Activated naive CD4-positive, alpha-beta T cell treated with anti-CD3 and anti-CD28 coated beads for 36 hours (primary cell): ENCODE measurements at places on chromosomes 6 and 20.

GRCh38 chr6:20605061-20605460 is 70.8 kb downstream of the CDKAL1 start:
- H3K4me1 ChIP-seq: peaks cover under 1% of the 10 kb centered on the region
- H3K27me3 ChIP-seq: no peaks in the 10 kb centered on the region
- no peak overlapping the region for H3K4me3 ChIP-seq
- H3K27ac ChIP-seq: no peak overlapping the region
- DNase-seq: no peak

- no peak overlapping the region for H3K27ac ChIP-seq
- no peaks in the 10 kb centered on the region for H3K27me3 ChIP-seq
- no peaks in the 10 kb centered on the region for H3K4me1 ChIP-seq
- DNase-seq: no peak
- no peaks in the 10 kb centered on the region for H3K36me3 ChIP-seq
Measured at GRCh38 chr6:134389129-134389528, 71.2 kb upstream of the SGK1 start.

DNA sequence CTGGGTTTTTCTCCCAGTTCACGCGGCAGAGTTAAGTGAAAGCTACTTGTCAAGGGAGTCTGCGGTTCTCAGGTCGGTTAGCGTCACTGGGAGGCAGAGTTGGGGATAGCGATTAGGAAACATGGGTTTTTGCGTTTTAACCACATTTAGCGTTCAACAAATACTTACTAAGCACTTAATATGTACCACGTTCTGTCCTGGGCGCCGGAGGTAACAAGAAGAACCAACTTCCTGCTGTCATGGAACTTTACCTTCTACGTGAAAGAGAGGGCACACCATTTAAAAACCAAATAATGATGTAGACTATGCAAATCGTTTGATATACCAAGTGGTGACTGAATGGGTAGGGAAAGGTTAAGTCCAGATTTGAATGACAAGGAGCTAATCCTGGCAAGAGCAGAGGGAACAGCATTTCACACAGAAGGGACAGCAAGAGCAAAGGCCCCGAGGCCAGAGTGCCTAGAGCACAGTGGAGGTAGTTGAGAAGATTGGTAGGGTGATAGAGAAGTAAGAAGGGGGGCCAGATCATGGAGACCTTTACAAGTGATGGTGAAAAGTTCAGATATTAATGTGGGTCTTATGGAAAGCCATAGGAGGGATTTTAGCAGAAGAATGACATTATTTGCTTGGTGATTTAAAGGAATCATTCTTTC is 744 bp downstream of the RIOK1 start:
- no peak for DNase-seq
- H3K27me3 ChIP-seq: no peaks in the 10 kb centered on the region
- peaks cover 42% of the 10 kb centered on the region for H3K4me1 ChIP-seq
- peak overlapping the region; percentile 97 for H3K27ac ChIP-seq
- H3K36me3 ChIP-seq: peaks cover 29% of the 10 kb centered on the region
- H3K4me3 ChIP-seq: peak overlapping the region; percentile 94

DNA sequence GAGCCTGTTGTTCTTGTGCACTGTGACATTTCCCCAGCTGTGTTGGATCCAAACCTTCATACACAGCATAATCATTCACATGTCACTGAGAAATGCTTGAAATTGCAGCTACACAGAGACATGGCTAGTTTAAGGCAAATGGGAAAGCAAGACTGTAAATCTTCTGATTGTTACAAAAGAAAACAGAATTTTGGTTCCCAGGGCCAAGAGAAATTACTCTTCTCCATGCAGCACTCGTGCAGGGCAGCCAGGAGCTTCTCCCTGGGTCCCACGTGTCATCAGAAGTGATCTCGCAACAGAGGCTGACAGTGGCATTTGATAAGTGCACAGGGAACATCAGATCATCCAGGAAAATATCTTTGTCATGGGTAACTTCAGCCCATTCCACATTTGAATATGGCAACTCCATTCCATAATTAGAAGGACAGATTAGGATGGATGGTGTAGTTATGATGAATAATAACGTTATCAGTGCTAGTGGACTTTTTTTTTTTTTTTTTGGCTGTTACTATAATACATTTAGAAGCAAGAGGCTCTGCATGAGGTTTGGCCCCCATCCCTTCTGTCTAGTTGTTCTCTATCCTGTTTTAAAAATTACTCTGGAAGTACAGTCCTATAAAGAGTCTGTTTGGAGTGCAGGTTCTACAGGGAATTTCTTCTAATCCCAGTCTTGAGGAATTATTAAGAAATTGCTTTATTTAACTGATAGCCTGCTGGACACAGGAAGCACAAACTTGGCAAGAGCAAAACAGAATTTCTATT is 571.0 kb upstream of the NOX3 start:
- H3K27me3 ChIP-seq: no peaks in the 10 kb centered on the region
- no peak overlapping the region for H3K4me3 ChIP-seq
- no peak for DNase-seq
- no peak overlapping the region for H3K27ac ChIP-seq

DNA sequence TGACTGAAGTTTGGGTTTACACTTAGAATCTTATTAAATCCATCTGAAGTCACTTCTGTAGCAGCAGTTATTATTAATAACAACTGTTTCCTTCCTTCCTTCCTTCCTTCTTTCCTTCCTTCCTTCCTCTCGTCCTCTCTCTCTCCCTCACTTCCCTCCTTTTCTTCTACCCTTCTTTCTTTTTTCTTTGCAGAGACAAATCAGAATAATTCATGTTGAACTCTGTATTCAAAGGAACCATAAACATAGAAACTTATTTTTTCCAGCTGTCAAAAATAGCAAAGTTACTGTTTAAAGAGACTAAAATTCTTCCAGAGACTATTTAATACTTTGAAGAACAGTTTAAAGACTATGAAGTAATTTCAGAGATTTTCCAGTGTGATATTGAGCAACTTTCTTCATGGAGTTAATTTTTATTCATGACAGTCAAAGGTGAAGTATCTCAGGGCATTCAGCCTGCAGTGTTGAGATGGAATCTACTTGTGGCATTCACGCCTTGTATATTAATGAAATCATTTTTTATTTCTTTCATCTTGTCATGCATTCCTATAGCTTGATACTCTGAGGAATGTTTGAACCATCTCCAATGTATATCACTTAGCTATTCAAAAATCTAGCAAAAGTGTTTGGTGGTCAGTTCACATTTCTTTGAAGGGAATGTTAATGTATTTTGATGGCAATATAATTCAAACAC is 109.7 kb downstream of the BCAS1 start:
- H3K27me3 ChIP-seq: peaks cover 4% of the 10 kb centered on the region
- no peak overlapping the region for H3K27ac ChIP-seq
- no peaks in the 10 kb centered on the region for H3K4me1 ChIP-seq

DNA sequence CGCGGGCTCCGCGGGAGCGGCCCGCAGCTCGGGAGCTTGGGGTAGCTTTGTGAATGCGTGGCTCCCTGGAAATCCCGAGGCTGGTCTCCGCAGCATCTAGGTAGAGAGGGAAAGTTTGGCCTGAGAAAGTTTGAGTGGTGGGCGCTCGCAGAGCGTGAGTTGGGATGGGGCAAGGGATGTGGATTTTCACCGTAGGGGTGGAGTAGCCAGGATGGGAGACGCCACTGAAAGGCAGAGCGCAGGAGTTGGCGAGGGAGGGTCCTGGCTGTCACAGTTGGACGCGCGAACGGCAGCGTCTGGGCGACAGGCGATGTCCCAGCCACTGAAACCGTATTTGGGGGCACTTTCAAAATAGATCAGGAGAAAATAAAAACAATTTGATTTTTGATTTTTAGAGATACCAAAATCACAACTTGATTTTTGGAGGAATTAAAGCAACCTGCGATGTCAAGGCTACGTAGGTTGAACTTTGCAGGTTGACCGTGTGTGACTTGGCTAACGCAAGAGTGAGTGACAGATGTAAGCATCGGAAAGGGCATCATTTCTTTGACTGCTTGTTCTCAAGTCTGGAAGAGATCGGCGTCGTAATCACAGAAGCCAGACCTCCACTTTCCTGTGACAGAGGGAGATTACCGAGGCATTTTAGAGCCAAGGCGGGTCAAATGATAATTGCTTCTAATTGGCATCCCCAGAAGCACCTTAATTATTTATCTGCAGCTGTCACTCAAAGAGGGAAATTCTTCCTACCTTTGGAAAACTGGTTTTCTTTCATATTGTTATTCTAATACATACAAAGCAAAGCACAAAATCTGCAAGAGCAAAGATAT is 646 bp downstream of the HEY2 start:
- no peaks in the 10 kb centered on the region for H3K36me3 ChIP-seq
- H3K4me1 ChIP-seq: peaks cover 31% of the 10 kb centered on the region
- peaks cover 49% of the 10 kb centered on the region for H3K27me3 ChIP-seq
- no peak overlapping the region for H3K27ac ChIP-seq
- peak overlapping the region; percentile 79 for H3K4me3 ChIP-seq
- peak; percentile 6 for DNase-seq

DNA sequence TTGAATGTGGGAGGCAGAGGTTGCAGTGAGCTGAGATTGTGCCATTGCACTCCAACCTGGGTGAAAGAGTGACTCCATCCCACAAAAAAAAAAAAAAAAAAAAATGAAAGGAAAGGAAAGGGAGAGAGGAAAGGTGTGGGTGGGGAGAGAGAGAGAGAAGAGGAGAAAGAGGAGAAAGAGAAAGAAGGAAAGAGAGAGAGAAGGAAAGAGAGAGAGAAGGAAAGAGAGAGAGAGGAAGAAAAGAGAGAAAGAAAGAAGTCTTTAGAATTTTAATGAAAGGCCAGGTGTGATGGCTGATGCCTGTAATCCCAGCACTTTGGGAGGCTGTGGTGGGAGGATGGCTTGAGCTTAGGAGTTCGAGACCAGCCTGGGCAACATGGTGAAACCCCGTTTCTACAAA is 7.7 kb upstream of the BCAS4 start:
- no peaks in the 10 kb centered on the region for H3K27me3 ChIP-seq
- peaks cover 5% of the 10 kb centered on the region for H3K4me1 ChIP-seq
- no peak overlapping the region for H3K27ac ChIP-seq
- no peak overlapping the region for H3K4me3 ChIP-seq
- DNase-seq: no peak

DNA sequence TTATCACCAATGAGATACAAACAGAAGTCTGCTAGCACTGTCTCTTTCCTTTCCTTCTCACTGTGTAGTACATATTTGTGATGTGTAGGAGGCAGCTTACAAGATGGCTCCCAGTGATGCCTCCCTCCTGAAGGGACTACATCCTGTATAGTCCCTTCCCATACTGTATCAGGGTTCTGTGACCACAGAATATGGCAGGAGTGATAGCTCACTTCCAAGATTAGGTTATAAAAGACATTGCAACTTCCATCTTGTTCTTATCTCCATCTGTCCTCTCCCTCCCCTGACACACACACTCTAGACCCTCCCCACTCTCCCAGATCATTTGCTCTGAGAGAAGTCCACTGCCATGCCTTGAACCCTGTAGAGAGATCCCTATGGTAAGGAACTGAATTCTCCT is 38.0 kb downstream of the SESN1 start:
- H3K4me3 ChIP-seq: no peak overlapping the region
- no peak overlapping the region for H3K27ac ChIP-seq
- H3K4me1 ChIP-seq: peaks cover 27% of the 10 kb centered on the region
- no peak for DNase-seq

DNA sequence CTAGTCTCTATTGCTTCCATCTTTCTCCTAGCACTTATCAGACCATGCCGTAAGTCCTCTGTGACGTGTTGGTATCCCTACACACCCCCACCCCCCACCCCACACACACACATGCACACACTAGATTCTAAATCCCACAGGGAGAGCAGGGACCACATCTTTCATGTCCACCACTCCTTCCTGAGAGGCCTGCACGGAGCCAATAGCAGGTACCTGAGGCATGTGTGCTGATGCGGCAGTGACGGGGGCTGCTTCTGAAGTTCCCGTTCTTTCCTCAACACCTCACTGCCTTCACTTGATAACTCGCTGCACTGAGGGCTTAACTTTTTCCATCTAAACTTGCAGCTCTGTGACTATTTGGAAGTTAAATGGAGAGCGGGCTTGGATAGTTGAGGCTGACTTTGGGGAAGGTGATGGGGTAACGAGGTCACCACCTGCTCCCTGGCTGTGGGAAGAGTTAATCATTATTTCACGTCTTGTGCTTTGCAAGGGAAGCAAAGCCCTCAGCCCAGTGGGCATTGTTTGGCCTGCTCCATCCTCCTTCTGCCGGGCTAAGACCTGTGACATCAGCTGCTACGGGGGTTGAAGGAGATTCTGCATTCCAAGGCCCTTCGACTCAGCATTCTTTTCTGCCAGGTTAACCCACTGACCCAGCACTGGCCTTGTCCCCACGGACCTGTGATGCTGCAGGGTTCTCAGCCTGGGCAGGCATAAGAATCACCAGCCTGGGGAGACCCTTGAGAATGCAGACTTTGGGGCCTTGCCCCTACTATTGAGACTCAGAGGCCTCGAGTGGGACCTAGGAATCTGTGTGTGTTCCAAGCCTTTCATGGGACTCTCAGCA is 187.8 kb downstream of the ANKRD60 start:
- no peaks in the 10 kb centered on the region for H3K36me3 ChIP-seq
- no peak overlapping the region for H3K27ac ChIP-seq
- DNase-seq: no peak
- peaks cover 3% of the 10 kb centered on the region for H3K27me3 ChIP-seq

DNA sequence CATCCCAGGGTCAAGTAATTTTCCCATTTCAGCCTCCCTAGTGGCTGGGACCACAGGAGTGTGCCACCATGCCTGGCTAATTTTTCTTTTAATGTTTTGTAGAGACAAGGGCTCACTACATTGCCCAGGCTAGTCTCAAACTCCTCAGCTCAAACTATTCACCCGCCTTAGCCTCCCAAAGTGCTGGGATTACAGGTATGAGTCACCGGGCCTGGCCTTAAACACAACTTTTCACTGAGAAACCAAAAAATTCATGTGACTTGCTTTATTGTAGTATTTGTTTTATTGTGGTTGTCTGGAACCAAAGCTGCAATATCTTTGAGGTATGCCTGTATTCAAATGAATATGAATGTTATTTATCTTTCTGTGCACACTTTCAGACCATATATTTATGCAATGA is 72.2 kb downstream of the RWDD2A start:
- H3K36me3 ChIP-seq: no peaks in the 10 kb centered on the region
- H3K27me3 ChIP-seq: peaks cover 6% of the 10 kb centered on the region
- no peak overlapping the region for H3K4me3 ChIP-seq

DNA sequence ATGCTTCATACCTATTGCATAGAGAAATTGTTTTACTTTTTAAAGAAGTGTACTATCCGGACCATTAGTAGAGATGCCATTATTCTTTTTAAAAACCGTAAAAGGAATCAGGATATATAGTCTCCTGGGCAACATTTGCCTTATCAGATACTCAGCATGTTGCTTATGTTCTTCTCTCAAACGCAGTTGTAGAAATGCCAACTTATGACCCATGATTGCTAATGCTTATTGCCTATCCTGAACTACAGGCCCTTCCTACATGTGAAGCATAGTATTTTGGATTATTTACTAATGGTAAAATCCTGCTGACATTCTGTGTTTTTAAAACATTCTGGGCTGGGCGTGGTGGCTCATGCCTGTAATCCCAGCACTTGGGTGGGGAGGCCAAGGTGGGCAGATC is 99.5 kb downstream of the FOXO3 start:
- no peak overlapping the region for H3K27ac ChIP-seq
- H3K4me3 ChIP-seq: no peak overlapping the region
- no peaks in the 10 kb centered on the region for H3K27me3 ChIP-seq
- no peak for DNase-seq
- H3K36me3 ChIP-seq: peaks cover 3% of the 10 kb centered on the region
